Left renal pelvis (tissue), 4 donors: ENCODE measurements at places on chromosomes 11 and 22. TPM values are rescaled to one million over a fixed set of nuclear protein-coding genes. Genes with fewer than 3 reads are reported as not detected.

- no peak for DNase-seq
These were observed 399.6 kb downstream of the TMEM135 start for GRCh38 chr11:87437133-87437843.

DNA sequence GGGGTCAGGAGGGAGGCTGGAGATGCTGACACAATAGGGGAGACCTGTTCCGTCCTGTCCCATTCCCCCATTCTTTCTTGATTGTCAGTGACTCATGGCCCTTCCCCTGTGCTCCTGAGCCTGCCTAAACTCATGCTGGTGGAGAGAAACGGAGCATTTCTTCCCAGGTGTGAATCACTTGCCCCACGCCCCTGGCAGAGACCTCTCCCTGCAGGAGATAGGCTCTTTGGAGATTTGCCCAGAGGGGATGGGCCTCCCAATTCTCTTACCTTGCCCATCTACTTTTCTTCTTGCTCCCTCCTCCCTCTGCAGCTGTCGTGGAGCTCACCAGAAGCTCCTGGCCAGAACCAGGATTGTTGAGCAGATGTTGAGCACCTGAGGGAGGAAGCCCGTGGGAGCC, 121.9 kb upstream of the OR9Q1 start:
- no peak for DNase-seq

DNA sequence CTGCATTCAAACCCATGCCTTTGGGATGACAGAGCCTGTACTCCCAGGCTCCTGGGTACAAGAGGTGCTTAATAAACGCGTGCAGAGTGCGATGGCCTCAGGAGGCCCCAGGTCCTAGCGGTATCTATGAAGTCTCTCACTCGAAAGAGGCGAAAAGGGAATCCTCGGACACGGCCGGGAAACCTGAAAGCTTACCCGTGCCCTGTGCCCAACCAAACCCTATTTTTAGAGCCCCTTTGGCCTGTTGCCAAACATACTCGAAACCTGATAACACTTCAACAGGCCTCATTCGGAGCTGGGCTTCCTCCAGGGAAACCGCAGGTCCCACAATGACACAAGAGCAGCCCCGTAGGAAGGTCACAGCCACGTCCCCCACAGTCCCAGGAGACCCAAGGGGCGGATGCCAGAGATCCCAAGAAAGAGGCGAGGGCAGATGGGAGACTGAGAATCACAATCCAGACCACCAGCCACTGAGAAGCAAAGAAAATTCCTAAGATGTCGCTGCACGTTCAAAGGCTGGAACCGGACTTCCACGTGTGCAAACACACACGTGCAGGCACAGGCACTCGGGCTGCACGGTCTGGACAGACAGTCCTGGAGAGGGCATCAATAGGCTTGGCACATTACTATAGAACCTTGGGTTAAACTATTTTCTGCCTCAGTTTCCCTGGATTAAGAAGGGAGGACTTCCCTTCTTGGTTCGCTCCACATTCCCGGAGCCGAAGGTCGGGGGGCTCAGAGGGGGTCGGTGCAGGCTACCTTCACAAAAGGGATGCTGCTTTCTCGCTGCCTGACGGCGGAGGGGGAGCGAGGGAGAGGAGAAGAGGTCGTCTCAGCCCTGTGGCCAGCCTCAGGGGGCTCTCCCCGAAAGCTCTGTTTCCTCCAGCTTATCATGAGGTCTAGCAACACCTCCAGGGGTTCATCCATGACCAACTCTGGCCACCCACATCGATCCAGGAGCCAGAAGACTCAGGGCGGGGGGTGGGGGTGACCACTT, 8.2 kb downstream of the PDGFB start:
- DNase-seq: no peak

DNA sequence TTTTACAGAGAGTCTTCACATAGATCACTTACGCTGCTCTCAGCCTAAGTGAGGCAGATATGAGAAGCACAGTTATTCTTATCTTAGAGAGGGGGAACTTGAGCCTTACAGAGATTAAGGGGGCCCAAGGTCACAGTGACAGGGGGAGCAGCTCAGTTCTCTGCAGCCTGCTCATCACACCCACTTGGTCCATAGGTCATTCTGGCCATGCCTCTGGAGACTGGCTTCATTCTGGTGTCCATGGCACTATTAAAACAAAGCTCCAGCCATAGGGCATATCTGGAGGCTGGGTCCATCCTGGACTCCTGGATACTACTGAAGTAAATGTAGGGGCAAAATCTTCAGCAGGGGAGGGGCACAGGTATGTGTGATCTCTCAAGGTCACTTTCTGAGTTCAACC, 5.9 kb downstream of the SLC5A4 start:
- DNase-seq: no peak

GRCh38 chr11:121385688-121386087, 66.4 kb upstream of the SORL1 start:
- DNase-seq: no peak

GRCh38 chr11:9001736-9002135, 2.1 kb downstream of the NRIP3 start:
- no peak for DNase-seq

DNA sequence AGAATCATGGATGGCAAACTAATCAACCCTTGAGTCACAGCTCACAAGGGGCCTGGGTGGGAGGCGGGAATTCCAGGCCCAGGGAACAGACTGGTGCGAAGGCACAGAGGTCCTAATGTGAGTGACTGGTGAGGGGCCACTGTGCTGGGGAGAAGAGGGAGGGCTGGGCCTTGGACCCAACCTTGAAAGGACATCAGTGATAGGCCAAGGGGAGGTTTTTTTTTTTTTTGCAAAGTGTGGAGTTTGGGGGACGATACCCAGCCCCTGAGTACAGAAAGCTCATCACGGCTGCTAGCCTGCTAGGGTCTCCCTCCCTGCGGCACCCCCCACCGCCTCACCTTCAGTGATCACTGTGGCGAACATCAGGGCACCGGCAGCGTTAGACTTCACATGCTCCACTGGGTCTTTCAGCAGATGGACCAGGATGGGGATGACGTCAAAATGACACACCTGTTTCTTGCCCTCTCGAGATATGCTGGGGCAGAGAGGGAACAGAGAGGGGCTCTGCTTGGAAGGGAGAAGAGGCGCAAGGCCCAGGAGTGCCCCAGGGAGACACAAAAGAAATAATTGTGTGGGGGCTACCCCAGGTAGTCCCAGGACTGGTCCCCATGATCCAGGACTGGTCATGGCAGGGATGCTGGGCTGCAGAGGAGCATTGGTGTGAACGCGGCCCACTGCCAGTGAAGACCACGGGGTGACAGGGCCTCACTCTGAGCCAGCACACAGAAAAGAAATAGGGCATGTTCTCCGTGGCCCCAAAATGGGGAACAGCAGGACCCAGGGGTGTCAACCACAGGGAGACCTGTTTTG, 8.6 kb upstream of the GNAZ start:
- DNase-seq: no peak

DNA sequence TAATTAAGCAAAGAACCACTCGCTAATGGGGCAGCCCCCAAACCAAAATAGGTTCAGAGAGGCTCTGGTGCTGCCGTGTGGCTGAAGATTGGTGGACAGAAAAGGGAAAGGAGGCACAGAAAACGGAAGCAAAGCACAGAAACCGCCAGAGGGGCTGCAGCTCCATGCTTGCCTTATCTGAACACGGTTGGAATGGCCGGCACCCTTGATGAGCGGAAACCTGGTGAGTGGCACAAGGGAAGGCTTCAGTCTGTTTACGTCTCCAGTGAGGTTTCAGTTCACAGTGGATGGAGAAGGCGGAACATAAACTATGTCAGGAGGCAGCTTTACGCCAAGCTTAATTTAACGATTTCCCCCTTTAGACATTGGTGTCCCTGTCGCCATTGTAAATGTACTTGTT, 5.2 kb upstream of the PRR33 start:
- DNase-seq: no peak

DNA sequence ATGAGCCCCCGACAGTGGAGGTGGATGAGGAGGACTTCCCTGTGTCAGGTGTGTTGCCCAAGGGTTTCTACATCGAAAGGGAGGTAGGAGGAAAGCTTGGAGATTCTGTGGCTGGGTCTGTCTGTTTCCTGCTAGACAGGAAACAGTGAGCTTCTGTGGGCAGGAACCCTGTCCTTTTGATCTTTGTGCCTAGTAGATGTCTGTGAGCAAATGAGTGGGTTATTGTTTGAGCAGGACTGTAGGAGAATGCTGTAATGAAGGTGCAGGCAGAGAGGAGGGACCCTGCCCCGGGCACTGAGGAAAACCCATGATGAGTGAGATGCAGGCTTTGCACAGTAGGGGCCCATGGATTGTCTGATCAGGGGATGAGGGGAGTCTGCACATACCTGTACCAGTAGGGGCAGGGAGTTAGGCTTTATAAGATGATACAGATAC, 14.0 kb downstream of the USP35 start:
- no peak for DNase-seq

- DNase-seq: no peak
These were observed 131.1 kb downstream of the DBX1 start for GRCh38 chr11:20029193-20029592.

- no peak for DNase-seq
These were observed 38.0 kb upstream of the CD82 start for GRCh38 chr11:44527476-44527875.

GRCh38 chr11:3225159-3225758, 6.6 kb upstream of the MRGPRG start:
- no peak for DNase-seq

GRCh38 chr11:350723-351255, 18.5 kb upstream of the B4GALNT4 start:
- DNase-seq: no peak

DNA sequence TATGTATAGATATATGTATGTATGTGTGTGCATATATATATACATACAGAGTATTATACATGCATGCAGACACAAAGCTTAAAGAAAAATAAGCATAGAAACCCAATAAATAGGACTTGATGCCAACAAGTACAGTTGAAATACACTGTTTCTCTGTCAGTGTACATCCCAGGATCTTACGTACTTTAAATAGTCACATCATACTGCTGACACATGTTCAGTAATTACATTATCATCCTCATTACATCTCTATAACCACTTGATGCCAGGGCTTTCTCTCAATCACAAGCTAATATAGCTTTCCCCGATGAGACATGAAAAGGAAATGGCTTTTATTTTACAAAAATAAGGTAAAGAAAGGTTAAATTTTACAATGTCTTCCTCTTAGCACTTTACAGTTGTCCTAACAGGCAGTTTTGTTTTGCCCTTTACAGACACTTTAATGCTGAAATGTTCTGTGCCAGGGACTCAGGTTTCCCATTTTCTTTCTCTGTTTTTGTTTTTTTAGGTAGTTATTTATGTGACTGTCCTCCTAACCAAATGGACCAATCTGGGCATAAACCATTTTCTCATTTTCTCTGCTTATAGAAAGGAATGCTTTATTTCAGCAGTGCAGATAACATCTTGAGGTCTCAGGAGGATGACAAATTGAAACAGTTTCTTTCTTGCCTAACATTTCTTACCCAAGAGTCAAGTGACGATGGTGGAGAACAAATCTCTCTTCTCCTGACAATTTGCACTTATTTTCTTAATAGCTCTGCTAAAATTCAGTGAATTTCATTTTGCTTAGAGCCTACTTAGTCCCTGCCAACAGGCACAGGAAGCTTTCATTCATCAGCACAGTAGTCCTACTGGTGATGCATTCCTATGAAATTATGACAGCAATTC, 350.2 kb downstream of the TTC28 start:
- DNase-seq: no peak

DNA sequence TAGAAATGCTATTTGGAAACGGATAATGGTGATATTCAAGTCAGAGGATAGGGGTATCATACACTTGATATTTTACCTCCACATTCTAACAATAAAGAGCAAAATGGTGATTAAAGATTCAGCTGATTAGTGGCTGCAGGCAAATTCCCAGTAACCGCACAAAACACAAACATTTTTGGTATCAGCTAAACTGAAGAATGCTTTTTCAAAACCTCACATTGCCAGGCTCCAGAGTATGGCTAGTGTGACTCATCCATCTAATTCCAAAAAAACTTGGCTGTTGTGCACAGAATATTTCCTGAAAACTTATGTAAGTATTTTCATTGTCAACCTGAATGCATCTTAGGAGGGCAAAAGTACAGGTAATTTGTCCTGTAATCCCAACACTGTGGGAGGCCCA, 10.9 kb downstream of the SRPRA start:
- no peak for DNase-seq

GRCh38 chr11:128894286-128894681, 3.1 kb downstream of the KCNJ5 start:
- DNase-seq: no peak

DNA sequence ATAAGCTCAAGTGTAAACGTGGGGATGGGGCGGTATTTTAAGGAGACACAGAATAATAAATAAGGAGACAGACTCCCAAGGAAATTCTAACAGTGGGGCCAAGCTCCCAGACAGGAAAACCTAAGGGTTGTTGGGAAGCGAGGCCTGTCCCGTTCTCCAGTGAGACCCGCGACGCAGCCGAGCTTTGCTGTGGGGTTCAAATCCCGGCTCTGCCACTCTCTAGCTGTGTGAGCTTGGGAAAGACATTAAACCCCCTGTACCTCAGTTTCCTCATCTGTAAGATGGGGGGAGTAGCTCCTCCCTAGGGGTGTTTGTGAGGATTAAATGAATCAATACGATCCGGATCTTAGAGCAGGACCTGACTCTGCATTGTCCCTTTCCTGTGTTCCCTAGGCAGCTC, 106.8 kb downstream of the TRIM29 start:
- DNase-seq: no peak

GRCh38 chr11:72813740-72814285, 398 bp upstream of the ATG16L2 start:
- no peak for DNase-seq

DNA sequence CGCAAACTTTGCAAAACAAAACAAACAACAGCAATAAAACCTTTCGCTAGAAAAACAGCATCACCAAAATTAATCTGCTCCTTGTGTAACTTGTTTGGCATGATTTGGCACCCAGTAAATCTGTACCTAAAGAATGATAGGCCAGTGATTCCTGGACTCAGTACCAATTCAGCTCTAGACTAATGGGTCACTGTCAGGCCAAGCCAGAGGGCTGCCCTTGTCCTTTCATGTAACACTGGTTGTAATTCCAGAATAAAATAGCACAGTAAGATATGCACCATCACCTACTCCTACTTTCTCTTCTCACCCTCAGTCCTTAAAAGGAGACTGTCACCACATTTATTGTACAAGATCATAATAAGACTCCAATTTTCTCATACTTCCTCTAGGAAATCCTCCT, 341.6 kb upstream of the PITPNB start:
- no peak for DNase-seq

- DNase-seq: no peak
These were observed 10.0 kb downstream of the KCNA4 start for GRCh38 chr11:30006876-30007275.

The CNGA4 gene
- 0.34 TPM for polyA plus RNA-seq

The BCO2 gene
- 2.9 TPM for polyA plus RNA-seq

The OR5B21 gene
- polyA plus RNA-seq: not detected

The OR4A16 gene
- polyA plus RNA-seq: not detected

The C11orf91 gene
- not detected for polyA plus RNA-seq

The RAB6A gene
- polyA plus RNA-seq: 133 TPM
